Inflammatory macrophage (primary cell): ENCODE measurements at places on chromosomes 12 and 14.
A peak's percentile ranks its signal among the peaks of the same experiment; 100 is the strongest.

- no peak for DNase-seq
Observed at GRCh38 chr12:55891310-55891709, 36.4 kb downstream of the PYM1 start.

- no peak for DNase-seq
Observed at GRCh38 chr14:87286826-87287225, 706.2 kb downstream of the GALC start.

- peak; percentile 3 for DNase-seq
Observed at GRCh38 chr12:38417101-38417500, 100.5 kb downstream of the ALG10B start.

- DNase-seq = peak; percentile 29
Observed at GRCh38 chr12:9333161-9333560, 125.0 kb upstream of the PZP start.

- DNase-seq = no peak
Observed at GRCh38 chr14:104138098-104138717, at the start of gene KIF26A. KIF26A (plus strand) TSS chr14:104138587; CDS start chr14:104138723, 136 bp downstream.

- DNase-seq = no peak
Observed at GRCh38 chr12:68271346-68271745, 17.9 kb upstream of the IL22 start.

DNA sequence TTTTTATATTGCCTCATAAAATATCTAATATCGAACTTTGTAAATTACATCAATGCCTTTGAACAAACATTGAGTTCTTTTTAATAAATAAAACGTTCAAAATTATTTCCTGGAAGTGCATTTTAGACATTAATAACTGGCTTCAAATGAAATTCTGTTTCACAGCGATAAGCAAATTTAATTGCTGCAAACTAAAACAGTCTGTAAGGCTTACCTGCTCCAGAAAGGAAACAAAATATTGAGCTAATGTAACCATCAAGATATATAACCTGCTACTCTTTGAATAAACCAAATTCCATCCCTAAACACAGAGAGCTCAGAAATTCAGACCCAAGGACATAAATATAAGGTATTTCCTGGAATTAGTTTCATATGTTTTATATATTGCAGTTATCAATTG is 651.3 kb downstream of the MED13L start:
- DNase-seq = no peak

DNA sequence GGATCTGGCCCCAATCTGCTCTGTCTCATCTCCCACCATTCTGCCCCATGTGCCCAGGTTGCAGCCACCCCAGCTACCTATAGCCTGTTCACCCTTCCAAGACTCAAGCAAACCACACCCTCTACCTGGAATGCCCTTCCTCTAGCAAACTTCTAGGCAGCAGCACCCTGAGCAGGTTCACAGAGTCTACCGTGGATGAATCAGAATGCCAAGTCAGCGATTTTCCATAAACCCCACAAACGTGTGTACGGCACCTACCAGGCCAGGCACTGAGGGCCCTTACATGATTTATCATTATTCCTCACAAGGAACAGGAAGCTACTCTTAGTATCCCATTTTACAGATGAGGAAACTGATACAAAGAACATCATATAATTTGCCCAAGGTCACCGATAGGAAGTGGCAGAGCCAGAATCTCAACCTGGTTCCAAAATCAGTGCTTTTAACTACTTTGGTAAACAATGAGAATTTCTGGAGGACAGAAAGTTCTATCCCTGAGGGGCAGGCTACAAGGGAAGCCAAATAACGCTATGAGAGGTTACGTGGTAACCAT is 28.0 kb upstream of the DHRS4 start:
- DNase-seq = no peak

DNA sequence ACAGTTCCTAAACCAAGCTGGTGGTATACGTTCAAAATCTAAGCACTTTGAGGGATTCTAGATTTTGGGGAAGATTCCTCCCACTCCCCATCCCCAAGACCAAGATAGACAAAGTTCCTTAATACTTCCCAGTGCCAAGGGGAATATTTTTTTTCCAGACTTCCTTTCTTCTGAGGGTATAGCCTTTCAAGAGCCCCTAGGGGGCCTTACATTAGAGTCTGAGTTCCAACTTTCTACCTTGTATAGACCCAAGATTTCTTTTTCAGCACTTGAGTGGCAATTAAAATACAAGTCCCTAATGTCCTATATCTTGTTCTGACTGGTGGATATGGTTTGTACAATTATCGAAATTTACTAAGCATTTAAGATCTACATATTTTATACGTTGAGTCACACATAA is 28.7 kb upstream of the SOS2 start:
- DNase-seq = no peak

DNA sequence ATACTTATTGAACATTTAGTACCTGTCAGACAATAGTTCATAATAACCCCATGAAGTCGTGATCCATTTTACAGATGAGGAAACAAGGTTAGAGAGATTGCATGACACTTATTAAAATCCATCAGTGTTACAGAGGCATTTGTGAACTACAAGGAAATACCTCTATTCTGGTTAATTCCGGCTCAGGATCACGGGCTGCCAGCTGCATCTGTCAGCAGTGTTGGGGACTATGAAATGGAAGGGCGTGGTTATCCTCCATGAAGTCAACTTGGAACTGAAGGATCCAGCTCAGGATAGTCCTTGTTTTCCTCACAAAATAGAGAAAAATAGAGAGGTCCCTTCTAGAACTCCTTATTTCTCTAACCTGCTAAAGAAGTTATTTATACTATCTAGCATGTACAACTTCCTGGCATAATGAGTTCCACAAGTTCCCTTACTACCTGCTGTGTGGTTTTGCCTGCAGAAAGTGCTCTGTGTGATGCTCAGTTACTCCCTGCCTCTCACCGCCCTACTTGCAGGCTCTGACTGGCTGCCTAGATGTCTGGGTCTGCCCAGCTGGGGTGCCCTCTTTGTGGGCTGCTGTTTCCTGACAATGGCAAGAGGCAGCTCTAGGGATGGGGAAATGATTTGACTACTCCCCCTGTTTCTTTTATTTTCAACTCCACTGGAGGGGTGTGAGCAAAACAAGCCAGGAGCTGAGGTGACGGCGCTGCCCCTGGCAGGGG is 36.8 kb downstream of the PLXNC1 start:
- no peak for DNase-seq
